ENCODE measurements at places on chromosomes 5 and 9.

- DNase-seq, result peak; percentile 28
Measured at GRCh38 chr9:114098021-114098935, 814 bp downstream of the KIF12 start.

DNA sequence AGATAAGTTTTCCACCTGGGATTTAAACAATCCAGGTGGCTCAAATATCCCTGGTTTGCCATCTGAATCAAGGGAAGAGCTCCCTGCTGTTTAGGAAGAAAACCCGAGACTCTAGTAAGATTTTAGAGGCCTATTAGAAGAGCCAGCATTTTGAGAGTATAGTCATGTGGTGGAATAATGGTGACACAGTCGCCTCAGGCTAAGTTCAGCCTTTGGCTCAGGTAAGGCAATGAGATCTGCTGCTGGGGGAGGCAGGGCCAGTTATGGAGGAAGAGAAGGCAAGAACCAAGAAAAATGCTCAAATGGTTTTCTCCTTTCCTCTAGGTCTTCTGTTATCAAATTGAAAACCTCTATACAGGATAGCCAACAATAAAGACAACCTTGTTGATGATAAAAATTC is 16.2 kb downstream of the RAD1 start:
- DNase-seq, result no peak

DNA sequence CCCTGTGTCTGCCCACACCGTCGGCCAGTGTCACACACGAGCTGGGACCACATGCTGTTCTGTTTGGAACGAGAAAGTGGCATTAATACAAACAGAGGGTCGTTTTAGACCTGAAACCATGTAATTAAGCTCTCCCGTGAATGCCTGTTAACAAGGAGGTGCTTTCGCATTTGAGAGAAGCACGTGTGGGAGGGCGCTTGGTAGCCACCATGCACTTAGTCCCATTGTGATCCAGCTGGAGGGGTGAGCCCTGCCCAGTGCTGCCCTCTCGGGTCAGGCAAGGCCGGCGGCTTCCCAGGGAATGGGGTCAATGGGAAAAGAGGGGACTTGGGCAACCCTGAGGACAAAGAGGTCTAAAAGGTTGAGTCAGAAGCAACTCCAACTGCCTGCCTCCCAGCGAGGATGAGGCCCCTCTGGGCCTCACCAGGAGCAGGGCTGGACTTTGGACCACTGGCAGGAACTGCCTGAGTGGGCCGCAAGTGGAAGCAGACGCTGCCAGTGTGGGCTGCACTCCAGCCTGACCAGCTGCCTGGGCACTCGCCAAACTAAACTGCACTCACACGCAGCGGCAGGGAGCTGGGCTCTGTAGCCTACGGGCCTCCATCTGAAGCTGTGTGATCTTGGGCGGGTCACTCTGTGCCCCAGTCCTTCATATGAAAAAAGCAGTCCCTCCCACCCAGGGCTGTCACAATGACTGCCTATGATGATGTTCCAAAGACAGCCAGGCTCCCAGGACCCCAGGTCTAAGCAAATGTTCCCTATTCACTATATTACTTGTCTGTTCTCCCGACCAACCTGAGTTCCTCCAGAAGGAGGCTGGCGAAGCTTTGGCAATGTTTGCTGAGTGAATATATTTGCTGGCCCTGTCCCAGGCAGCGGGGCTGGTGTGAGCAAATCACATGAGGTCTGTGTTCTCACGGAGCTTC is 195.7 kb downstream of the CDK5RAP2 start:
- DNase-seq, result no peak

DNA sequence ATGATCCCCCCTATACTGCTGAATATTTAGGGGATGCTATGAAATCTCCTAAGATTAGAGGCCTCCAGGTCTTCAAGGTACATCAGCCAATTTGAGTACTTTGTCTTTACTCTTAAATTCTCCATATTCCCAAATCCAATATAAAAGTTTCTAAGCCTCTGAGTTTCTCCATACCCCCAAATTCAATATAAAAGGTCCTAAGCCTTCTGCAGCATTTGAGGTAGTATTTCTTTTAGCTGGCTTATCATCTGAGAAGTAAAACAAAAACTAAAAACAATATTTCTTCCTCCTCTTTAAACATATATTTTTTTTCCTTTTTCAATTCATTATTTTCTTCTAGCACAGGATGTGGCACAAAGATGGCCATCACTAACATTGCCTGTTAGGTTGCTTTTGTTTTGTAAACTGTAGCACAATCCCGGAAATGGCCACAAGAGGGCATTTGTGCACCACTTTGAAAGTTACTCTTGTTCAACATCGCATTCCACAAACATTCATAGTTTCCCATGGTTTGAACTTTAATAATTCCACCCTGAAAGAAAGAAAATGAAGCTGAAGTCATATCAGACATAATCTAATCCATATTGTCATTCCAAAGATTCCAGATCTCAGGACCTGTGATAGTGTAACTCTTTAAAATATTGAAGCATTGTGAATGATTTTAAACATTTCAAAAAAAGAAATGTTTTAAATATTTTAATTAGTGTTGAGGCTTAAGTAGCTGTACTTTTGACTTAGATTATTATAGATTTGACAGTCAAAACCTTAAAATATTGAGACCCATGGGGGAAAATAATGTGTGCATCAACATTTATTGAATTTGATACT is 21.0 kb upstream of the SCGB3A2 start:
- peak; percentile 44 for DNase-seq

DNA sequence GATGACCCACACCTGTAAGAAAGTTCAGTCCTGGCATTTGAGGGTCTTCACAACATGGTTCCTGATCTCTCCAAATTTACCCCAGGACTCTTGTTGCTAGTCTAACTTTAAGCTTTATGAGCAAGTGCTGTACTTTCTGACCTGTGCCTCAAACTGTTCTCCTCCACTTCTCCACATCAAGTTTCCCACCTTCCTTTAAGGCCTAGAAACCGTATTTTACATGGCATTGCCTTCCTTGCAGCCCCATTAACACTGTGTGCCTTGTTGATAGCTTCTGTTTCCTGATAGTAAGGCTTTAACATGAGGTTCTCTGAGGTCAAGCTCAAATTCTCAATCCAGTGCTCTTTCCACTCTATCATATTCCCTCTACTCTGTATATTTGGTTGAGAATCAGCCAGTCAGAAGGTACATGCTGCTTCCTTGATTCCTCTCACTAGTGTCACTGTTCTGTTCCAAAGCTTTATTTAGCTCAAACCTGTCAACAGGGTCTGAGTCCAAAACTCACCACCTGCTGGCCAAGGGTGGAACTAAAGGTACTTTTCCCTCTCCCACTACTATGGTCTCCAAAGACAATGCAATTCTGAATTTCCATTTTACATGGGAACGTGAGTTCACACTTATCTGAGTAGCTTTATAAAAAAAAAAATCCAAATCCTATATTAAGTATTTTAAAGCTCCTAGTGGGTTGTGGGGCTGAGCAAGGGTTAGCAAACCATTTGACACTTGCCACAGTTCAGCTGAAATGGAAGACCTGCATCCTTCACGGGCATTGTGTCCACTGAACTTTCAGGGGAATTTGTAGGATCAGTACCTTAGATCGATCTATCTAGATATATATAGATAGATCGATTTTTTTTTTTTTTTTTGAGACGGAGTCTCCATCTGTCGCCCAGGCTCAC is 21.1 kb downstream of the VCP start:
- peak; percentile 27 for DNase-seq

- peak; percentile 82 for DNase-seq
Measured at GRCh38 chr5:55850839-55851674, at the start of gene IL31RA. TSS of gene IL31RA (plus strand) at chr5:55851357. CDS start at chr5:55851571, 214 bp downstream.

DNA sequence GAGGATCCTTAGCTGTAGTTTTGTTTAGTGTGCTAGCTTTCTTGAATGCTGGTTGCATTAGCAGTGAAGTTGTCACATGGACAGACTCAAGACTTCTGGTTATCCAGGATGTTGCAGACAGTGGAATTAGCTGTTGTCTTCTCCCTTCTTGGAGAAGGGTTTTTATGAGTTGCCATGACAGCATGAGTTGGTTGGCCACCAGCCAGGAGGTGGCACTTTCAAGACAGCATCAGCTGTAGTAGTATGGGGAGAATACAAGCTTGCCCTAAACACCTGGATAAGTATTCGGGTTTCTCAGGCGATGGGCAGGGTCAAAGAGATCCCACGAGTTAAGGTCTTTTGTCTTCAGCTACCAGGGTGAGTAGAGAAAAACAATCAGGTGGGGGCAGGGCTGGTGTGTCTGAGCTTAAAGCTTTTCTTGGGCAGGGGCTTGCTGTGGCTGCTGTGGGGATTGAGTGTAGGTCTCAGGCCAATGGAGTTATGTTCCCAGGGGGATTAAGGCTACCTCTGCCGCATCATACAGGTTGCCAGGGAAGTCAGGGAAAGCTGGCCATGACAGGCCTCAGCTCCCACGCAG is 7.7 kb upstream of the C5orf47 start:
- DNase-seq, result no peak

DNA sequence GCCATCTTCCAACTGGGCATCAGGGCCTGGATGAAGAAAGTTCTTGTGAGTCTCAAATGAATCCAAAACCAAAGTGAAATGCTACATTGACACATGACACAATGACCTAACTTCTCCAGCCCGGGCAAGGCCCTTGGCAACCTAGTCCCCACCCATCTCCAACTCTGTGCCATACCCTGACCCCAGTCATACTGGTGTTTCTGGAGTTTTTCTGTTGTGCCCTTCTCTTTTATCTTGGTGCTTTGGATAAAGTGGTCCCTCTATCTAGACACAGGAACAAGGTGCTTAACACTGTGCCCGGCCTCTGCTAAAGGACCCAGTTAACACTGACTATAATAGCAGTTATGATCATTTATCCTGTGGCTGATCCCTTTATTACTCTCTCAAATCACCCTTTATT is 149.8 kb downstream of the GRIA1 start:
- no peak for DNase-seq
